Endothelial cell (in vitro differentiated cells): ENCODE measurements at places on chromosomes 5 and 9.

DNA sequence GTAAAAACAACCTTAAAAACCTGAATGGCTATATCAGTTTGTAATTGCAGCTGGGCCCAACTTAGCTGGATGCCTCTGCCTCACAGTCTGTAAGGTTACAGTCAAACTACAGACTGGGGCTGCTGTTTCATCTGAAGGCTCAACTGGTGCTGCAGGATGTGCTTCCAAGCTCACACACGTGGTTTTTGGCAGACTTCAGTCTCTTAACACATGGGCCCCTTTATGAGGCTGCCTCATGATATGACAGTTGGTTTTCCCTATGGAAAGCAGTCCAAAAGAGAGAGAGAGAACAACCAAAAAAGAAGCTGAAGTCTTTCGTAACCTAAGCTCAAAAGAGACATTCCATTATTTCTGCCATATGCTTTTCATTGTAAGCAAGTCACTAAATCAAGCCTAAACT lies 27.4 kb downstream of the CTSL start:
- H3K4me3 ChIP-seq = no peak overlapping the region
- no peaks in the 10 kb centered on the region for H3K36me3 ChIP-seq
- peaks cover 3% of the 10 kb centered on the region for H3K27me3 ChIP-seq
- peaks cover 12% of the 10 kb centered on the region for H3K4me1 ChIP-seq

GRCh38 chr5:11672385-11673085 lies 231.7 kb downstream of the CTNND2 start:
- H3K4me1 ChIP-seq = no peaks in the 10 kb centered on the region
- H3K27ac ChIP-seq = no peak overlapping the region
- peaks cover 1% of the 10 kb centered on the region for H3K27me3 ChIP-seq
- no peak overlapping the region for H3K4me3 ChIP-seq
- no peak for DNase-seq

DNA sequence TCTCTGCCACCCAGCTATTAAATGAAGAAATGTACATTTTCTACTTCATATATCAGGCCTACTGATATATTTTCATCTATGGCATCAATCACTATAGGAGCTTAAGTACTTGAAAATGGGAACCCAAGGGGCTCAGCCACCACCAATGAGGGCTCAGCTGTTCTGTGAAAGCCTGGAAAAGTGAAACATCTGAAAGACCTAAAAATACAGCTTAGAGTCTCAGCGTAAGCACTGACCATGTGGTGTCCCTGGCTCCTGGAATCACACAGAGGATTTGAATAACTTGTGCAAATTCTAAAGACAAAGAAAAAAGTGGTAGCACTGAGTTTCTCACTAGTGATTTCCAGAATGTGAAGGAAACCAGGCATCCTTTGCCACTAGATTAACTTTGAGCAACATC lies 64.5 kb downstream of the PTPRD start:
- no peaks in the 10 kb centered on the region for H3K4me1 ChIP-seq
- H3K27ac ChIP-seq = no peak overlapping the region
- H3K4me3 ChIP-seq = no peak overlapping the region
- H3K27me3 ChIP-seq = no peaks in the 10 kb centered on the region

GRCh38 chr5:35438288-35438687 lies 179.4 kb upstream of the SPEF2 start:
- DNase-seq = no peak
- H3K27ac ChIP-seq = no peak overlapping the region
- H3K27me3 ChIP-seq = peaks cover 2% of the 10 kb centered on the region
- no peaks in the 10 kb centered on the region for H3K36me3 ChIP-seq
- no peak overlapping the region for H3K4me3 ChIP-seq

GRCh38 chr5:124867137-124867704 lies 120.8 kb upstream of the ZNF608 start:
- H3K4me1 ChIP-seq = peaks cover 11% of the 10 kb centered on the region
- no peak overlapping the region for H3K4me3 ChIP-seq
- no peak for DNase-seq
- no peaks in the 10 kb centered on the region for H3K36me3 ChIP-seq
- H3K27ac ChIP-seq = no peak overlapping the region
- H3K27me3 ChIP-seq = no peaks in the 10 kb centered on the region

DNA sequence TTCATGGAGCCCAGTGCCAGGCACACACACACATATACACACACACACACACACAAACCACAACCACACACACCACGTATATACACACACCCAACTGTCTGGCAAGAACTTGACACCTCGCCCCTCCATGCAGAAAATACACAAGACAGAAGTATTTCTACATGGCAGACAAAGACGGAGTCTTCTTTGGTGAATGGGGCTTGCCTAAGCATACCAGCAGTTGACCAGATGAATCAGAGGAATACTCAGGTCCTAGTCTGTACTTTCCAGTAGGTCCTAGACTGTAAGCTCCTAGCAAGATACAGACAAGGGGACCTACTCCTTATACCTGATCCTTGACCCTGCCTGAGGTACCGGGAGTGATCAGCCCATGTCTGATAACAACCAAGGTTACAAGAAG lies 60.1 kb downstream of the SIL1 start:
- no peak for DNase-seq
- no peak overlapping the region for H3K27ac ChIP-seq
- peaks cover 19% of the 10 kb centered on the region for H3K4me1 ChIP-seq
- no peaks in the 10 kb centered on the region for H3K36me3 ChIP-seq
- H3K4me3 ChIP-seq = no peak overlapping the region

GRCh38 chr5:151151263-151151660 lies 6.3 kb downstream of the ANXA6 start:
- DNase-seq = no peak
- peaks cover 12% of the 10 kb centered on the region for H3K36me3 ChIP-seq
- H3K4me3 ChIP-seq = no peak overlapping the region
- H3K27ac ChIP-seq = peak overlapping the region; percentile 86
- H3K4me1 ChIP-seq = peaks cover 54% of the 10 kb centered on the region

DNA sequence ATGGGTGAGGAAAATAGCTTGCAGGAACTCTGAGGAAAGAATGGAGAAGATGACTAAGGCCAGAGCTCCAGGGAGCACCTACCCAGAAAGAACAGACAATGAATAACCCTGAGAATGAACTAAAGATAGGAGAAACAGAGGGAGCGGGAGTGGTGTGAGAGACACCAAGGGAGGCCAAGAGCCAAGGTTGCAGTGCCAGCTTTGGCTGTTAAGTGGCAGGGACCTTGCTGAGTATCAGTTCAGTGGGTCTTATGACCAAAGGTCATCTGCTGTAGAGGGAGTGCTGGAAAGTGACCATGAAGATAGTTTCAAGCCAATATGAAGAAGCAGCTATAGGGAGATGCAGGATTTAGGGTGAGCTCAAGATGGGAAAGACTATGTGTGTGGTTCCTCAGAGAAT lies 16.7 kb downstream of the P4HA2 start:
- peaks cover 5% of the 10 kb centered on the region for H3K4me1 ChIP-seq
- no peak for DNase-seq
- H3K27me3 ChIP-seq = peaks cover 3% of the 10 kb centered on the region
- H3K27ac ChIP-seq = no peak overlapping the region
- no peak overlapping the region for H3K4me3 ChIP-seq

DNA sequence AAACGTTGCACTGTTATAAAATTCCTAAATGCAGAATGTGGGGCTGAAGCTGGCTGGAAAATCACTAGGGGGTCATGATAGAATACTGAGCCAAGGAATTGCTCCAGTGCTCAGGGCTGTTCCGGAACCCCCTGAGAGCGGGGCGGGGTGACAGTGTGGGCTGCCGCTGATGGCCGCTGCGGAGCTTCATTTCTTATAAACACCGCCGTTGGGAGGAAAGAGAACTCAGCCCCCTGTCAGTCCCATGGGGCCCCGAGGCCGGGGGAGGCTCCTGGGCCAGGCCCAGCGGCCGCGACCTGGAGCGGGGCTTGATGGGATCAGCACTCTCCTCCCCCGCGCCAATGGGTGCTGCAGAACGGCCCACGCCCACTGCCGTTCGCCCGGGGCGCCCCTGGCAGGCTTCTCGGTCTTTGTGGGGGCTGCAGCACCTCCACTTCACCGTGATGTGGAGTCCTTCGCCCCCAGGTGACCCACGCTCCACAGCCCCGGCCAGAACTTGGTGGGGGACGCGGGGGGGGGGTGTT lies 5.2 kb upstream of the IRF1 start:
- H3K4me3 ChIP-seq = peak overlapping the region; percentile 91
- DNase-seq = peak; percentile 30
- peaks cover 2% of the 10 kb centered on the region for H3K27me3 ChIP-seq
- H3K27ac ChIP-seq = no peak overlapping the region
- no peaks in the 10 kb centered on the region for H3K36me3 ChIP-seq
- no peaks in the 10 kb centered on the region for H3K4me1 ChIP-seq

DNA sequence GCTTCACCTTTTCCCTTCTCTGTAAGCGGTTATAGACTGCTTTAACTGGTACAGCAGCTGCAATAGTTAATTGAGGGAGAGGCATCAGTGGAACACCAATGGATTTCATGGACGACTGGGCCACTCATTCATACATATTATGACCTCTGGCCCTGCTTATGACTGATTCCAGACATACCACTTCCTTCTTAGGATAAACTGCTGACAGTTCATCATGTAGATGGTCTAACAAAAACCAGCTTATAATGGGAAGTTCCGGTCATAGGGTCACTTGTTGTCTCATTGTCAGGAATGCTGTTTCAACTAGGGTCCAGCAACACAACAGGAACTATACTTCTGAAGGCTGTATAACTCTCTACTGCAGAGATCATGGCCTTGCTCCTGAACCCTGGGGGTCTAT lies 265.2 kb upstream of the RASA1 start:
- no peaks in the 10 kb centered on the region for H3K4me1 ChIP-seq
- no peak overlapping the region for H3K4me3 ChIP-seq
- H3K27ac ChIP-seq = no peak overlapping the region
- no peak for DNase-seq

- H3K27ac ChIP-seq = no peak overlapping the region
- no peaks in the 10 kb centered on the region for H3K36me3 ChIP-seq
- H3K4me3 ChIP-seq = no peak overlapping the region
- no peaks in the 10 kb centered on the region for H3K27me3 ChIP-seq
Observed at GRCh38 chr5:26681861-26682260, 356.5 kb downstream of the CDH9 start.

DNA sequence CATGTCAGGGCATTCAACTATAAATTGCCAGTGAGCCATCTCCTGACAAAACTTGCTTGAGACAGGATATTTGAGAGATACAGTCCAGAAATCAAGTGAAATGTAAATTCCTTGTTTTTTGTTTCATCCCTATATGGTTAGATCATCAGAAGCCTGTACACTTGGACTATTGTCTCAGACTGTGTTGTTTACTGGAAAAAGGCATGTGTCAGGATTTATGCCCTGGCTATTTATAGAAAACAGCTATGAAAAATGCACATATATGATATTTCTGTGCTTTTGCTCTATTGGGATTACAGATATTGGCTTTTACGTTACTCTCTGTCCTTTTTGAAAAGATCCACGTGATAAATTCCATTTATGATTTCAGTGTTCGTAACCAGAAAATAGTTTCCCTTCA lies 44.2 kb downstream of the IL31RA start:
- no peaks in the 10 kb centered on the region for H3K4me1 ChIP-seq
- DNase-seq = no peak
- no peaks in the 10 kb centered on the region for H3K36me3 ChIP-seq
- peaks cover 1% of the 10 kb centered on the region for H3K27me3 ChIP-seq
- no peak overlapping the region for H3K4me3 ChIP-seq

DNA sequence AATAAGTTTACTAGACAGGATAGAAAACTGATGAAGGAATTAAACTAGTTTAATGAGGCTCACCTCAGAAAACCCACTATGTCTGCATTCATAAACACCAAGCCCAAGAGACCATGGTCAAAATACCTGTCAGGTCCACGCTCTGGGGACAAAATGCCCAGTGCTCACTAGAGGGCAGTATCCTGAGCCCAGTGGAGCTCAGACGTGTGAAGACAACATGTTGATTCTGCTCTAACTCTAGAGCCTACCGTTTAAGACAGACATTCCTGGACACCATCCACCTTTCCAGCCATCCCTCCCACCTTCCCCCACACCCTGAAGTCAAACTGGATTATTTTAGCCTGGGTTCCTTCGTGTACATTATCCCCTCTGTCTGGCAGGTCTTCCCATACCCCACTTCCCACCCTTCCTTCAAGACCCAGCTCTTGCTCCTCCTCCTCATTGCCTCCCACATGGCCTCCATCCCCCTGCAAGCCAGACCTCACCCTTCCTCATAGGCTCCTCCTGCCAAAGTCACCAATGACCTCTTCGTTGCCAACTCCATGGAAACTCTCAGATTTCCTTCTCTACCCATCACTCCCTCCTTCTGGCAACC lies 142.3 kb upstream of the FSTL4 start:
- no peak overlapping the region for H3K4me3 ChIP-seq
- no peaks in the 10 kb centered on the region for H3K27me3 ChIP-seq
- no peaks in the 10 kb centered on the region for H3K36me3 ChIP-seq
- no peaks in the 10 kb centered on the region for H3K4me1 ChIP-seq

DNA sequence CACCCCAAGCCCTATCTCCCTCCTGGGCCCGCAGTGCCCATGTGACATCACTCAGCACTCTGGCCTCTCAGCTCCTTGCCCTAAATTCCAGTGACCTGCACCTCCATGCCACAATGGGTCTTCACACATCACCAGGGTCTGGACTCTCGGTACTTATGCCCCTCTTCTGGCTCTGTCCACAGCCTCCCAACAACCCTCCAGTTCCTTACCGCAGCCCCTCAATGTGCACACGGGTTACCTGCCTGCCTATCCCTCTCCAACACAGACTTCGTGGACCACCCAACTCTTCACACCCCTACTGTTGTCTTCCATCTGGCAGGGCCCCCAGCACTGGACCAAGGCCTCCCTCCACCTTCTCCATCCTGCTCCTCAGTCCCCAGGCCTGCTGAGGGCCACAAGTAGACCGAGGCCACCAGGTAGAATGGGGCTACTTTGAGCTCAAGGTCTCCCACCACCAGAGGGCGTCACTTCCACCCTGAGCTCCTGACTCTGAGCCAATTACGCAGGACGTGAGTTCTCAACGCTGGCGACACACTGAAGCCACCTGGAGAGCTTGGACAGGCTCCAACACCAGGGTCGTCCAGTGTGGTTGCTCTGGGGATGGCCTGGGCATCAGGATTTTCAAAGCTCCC lies 172.1 kb downstream of the GABBR2 start:
- peaks cover 8% of the 10 kb centered on the region for H3K4me1 ChIP-seq
- H3K36me3 ChIP-seq = no peaks in the 10 kb centered on the region
- peak; percentile 26 for DNase-seq
- no peak overlapping the region for H3K4me3 ChIP-seq

DNA sequence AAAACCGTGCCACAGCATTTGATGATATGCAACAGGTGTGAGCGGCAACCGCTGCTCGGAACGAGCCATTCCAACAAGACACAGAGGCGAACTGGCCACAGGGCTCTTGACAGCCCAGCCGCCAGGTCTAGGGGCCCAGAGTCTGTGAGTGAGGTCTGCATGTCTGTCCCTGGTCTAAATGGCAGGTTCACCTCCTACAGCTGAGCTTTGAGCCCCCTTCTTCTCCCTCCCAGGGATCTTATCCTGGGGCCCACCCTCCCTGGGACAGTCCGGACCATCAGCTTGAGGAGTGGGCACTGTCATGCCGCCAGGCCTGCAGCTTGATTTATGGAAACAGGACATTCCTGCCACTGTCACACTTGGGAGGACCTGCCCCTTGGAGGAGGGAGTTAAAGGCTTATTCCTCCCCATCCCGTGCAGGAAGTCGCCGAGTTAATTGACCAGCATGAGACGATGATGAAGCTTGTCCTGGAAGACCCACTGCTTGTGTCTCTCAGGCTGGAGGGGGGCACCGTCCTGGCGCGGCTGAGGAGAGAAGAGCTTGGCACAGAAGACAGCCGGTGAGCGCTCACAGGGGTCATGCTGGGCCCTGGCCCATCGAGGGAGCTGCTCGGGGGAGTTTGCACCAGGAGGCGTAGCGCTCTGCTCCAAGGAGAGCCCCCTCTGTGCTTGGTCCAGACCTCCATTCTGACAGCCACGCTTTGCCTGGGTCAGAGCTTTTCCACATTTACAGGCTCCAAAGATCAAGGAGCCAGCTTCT lies 35.5 kb upstream of the LRRC14B start:
- peak overlapping the region; percentile 1 for H3K4me3 ChIP-seq
- no peak overlapping the region for H3K27ac ChIP-seq
- peaks cover 12% of the 10 kb centered on the region for H3K4me1 ChIP-seq
- H3K36me3 ChIP-seq = peaks cover 13% of the 10 kb centered on the region
